Endodermal cell (in vitro differentiated cells): ENCODE measurements at places on chromosomes 4 and X. TPM values are rescaled to one million over a fixed set of nuclear protein-coding genes. Genes with fewer than 3 reads are reported as not detected.

DNA sequence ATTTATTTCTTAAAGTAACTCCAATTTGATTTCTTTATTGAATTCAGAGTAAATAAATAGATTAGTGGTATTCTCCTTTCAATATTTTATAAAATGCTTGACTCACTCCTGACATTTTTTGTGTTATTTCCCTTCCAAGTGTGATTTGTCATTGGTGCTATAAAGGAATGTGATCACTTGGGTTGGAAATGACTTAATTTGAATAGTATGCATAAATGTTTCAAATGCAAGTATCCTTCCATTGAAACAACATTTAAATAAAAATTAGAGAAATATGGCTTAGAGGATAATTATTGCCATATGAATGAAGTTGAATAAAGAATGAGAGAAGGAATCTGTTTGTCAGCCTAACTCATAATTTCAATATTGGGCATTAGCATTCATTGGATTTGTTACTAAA lies 182.7 kb downstream of the PABPC4L start:
- no peak overlapping the region for H3K27ac ChIP-seq
- no peaks in the 10 kb centered on the region for H3K36me3 ChIP-seq
- H3K27me3 ChIP-seq: no peaks in the 10 kb centered on the region
- H3K4me1 ChIP-seq: no peaks in the 10 kb centered on the region

DNA sequence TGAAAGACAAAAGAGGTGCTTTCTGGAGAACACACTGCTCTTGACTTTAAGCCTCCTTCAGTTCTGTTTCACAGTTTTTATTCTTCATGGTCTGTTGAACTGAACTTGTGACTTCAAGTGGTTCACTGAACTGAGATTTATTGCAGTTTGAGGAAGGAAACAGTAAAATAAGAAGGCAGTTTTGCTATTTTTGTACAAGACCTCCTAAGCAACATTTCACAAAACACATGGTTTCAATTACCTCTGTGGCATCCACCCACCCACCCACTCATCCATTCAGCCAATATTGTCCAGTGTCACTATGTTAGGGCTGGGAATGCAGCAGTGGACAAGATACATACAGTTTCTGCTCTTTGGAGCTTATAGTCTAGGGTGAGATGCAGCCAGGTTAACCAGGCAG lies 131.3 kb downstream of the IL1RAPL2 start:
- H3K27ac ChIP-seq: no peak overlapping the region
- no peak overlapping the region for H3K4me3 ChIP-seq
- no peaks in the 10 kb centered on the region for H3K27me3 ChIP-seq
- no peak for DNase-seq
- no peaks in the 10 kb centered on the region for H3K36me3 ChIP-seq

DNA sequence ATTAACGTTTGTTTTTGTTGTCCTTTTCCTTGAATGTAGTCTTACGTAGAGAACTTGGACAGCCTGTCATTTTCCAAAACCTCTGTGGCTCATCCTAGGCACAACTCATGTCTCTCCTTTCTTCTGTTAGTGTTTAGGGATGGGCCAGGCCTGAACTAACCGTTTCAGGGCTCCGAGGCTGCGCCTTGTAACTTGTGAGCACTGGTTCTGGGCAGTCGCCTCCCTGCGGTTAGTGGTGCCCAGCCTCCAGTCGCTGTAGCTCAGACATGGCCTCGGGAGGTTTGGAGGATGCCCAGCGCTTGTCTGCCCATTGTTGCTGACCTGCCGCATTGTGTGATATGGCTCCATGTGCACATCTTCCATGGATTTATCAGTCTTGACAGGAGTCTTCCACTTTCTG lies 32.8 kb downstream of the TMEM131L start:
- DNase-seq: no peak
- H3K27me3 ChIP-seq: no peaks in the 10 kb centered on the region
- no peak overlapping the region for H3K4me3 ChIP-seq
- no peak overlapping the region for H3K27ac ChIP-seq
- H3K4me1 ChIP-seq: no peaks in the 10 kb centered on the region

- H3K27ac ChIP-seq: no peak overlapping the region
- no peak for DNase-seq
- no peaks in the 10 kb centered on the region for H3K27me3 ChIP-seq
- no peak overlapping the region for H3K4me3 ChIP-seq
- H3K4me1 ChIP-seq: no peaks in the 10 kb centered on the region
Observed at GRCh38 chr4:18441676-18442075, 420.1 kb upstream of the LCORL start.

Gene SUPT20HL2
- not detected in 3 replicates for total RNA-seq

- no peak overlapping the region for H3K4me3 ChIP-seq
- DNase-seq: no peak
- H3K27me3 ChIP-seq: no peaks in the 10 kb centered on the region
- H3K27ac ChIP-seq: no peak overlapping the region
- no peaks in the 10 kb centered on the region for H3K36me3 ChIP-seq
Observed at GRCh38 chr4:24262616-24263015, 321.7 kb downstream of the DHX15 start.

DNA sequence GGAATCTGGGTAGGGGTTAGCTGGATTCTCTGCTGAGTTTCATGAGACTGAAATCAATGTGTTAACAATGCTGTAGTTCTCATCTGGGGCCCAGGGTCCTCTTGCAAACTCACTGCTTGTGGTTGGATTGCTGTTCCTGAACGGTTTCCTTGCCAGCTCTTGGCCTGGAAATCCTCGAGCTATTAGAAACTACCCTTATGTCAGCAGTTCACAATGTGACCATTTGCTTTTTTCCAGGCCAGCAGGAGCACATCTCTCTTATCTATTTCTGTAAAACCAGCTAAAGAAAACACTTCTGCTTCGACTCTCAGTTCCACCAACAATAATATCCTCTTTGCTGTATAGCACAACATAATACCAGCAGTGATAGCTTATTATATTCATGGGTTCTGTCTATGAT lies 140.1 kb upstream of the TRAM1L1 start:
- peak; percentile 48 for DNase-seq
- no peak overlapping the region for H3K27ac ChIP-seq
- H3K4me3 ChIP-seq: no peak overlapping the region

DNA sequence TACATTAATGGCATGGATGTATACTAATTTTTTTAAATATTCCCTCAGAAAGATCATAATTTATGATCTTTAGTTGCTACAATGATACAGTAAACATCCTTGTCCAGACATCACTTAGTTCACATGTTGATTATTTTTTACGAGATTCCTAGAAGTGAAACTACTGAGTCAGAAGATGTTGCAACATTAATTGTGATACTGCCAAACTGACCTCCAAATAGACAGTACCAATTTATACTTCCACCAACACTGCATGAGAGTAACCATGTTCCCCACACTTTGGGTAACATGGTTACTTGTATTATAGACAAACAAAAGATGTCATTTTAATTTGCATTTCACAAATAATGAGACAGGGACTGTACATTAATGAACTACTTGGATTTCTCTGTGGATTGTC lies 19.6 kb downstream of the RCHY1 start:
- no peaks in the 10 kb centered on the region for H3K27me3 ChIP-seq
- H3K4me3 ChIP-seq: no peak overlapping the region
- no peaks in the 10 kb centered on the region for H3K4me1 ChIP-seq
- H3K36me3 ChIP-seq: peaks cover 63% of the 10 kb centered on the region

GRCh38 chr4:11669156-11669555 lies 240.5 kb upstream of the HS3ST1 start:
- DNase-seq: no peak
- no peaks in the 10 kb centered on the region for H3K36me3 ChIP-seq

Gene ITIH6
- total RNA-seq: not detected in 2 replicates

Gene KIT
- 119 and 135 TPM in 2 replicates for total RNA-seq

Gene ATP2B3
- total RNA-seq: not detected in 3 replicates

Gene BRS3
- not detected in 2 replicates for total RNA-seq
